ENCODE measurements at places on chromosomes 12 and 14.

GRCh38 chr14:89452281-89452680, 35.2 kb upstream of the FOXN3 start:
- DNase-seq, result no peak

GRCh38 chr14:30906752-30907658, 32.6 kb downstream of the COCH start:
- DNase-seq, result peak; percentile 56

- no peak for DNase-seq
These were observed 1.7 kb downstream of the KCNH3 start for GRCh38 chr12:49540229-49541139.

DNA sequence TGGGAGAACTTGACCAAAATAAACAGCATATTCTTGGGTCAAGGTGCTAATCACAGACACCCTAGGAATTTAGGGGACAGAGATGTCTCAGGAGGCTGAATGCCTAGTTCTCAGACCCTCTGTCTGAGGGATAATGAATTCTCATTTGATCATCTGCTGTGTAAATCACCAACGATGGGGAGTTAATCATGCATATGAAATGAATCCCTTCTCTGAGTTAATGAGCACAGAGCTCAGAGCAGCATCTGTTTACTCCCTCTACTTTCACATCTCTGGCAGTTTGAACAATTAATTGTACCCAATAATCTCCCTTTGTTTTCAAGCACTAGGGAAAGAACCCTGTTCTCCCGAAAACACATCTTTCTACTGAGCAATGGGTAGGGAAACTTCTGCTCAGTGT, 129.4 kb upstream of the SRRM4 start:
- DNase-seq, result no peak

DNA sequence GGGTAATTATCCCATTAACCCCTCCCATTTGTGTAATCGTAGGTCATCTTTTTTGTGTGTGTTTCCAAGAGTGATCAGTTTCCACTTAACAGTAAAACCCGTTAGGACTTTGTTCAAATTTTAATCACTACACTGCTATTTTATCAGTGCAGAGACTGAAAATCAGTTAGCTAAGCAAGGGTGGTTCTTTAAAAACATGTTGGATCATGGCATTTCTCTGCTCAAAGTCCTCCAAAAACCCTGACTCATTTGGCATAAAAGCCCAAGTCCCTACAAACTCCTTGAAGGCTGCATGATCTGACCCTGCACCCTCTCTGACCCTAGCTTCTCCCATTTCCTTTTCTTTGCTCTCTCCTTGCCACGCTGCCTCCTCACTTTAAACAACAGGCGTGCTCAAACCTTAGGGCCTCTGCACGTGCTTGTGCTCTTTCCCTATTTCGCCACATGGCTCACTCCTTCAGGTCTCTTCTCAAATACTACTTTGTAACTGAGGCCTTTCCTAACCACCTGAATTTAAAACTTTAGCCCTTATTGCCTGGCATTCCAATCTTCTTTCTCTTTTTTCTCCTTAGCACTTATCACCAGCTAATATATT, 13.2 kb upstream of the OVCH1 start:
- no peak for DNase-seq

GRCh38 chr14:41749429-41749828, 142.8 kb downstream of the LRFN5 start:
- DNase-seq, result no peak

DNA sequence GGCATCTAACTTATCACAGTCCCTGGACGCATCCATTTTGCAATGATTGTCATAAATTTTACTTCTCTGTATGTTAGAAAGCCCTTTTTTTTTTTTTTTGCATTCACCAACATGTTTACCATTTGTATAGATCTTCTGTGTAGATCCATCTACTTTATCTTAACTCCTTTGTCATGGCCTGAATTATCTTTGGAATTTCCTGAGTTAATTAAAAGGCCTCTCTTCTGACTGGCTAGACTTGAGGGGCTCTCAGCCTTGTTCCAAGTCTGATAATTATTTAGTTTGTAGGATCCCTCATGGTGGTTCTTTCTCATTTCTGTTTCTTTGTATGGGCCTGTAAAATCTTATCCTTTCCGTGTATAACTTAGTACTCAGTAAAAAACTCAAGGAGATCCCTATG, 387.0 kb downstream of the C12orf50 start:
- DNase-seq, result no peak

- no peak for DNase-seq
These were observed 755.7 kb upstream of the USP15 start for GRCh38 chr12:61504396-61505080.

DNA sequence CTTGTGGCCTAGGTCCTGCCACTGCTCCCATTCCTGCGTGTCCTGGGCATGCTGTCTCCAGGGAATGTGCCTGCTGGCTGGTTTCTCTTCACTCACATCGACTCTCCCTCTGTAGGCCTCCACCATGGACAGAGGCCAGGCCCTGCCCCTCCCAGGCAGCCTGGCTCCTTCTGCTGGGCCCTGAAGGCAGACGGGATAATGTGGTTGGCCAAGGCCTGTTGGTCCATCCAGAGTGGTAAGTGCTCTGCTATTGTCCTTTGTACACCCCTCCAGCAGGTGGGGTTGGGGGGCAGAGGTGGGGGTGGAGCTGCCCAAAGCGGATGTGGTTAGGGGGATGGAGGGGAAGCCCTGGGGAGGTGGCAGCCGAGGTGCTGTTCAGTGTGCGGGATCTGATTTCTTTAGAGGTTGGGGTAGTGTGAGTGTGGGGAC, 9.5 kb upstream of the NR4A1 start:
- no peak for DNase-seq

DNA sequence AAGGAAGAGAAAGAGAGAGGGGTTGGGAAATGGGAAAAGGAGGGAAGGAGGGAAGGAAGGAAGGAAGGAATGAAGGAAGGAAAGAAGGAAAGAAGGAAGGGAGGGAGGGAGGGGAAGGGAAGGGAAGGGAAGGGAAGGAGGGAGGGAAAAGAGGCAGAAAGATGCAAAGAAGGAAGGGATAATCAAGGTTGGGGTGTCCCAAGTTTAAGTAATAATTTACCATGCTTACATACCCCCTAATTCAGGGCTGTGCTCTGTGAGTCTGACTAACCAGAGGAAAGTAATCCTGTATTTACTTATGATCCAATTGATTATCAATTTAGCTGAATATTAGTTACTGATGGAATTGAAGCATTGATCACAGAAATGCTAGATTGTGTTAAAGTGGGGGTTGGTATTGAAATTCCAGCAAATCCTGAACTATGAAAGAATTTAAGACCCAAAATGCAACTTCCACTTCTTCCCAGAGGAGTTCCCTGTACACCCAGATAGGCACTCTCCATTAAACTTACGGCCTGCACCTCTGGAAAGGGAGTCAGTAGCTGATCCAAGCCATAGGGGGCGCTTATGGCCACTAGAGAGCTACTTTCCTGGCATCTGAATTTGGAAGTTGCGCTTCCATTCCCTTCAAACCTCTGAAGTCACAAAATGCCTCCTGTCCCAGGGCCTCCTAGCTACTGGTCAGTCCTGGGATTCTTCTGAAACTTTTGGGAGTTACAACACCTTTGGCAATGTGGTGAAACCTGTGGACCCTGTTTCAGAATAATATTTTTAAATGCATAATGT, 162.7 kb upstream of the PWP1 start:
- no peak for DNase-seq

- DNase-seq, result no peak
These were observed 13.7 kb upstream of the ST8SIA1 start for GRCh38 chr12:22348208-22348607.

GRCh38 chr14:95011445-95012006, 145.8 kb downstream of the DICER1 start:
- no peak for DNase-seq

- DNase-seq, result no peak
These were observed 86.9 kb downstream of the ATP23 start for GRCh38 chr12:58028294-58028693.

GRCh38 chr14:32366256-32366879, 37.3 kb downstream of the AKAP6 start:
- no peak for DNase-seq

GRCh38 chr12:107983756-107984472, 145.2 kb upstream of the WSCD2 start:
- DNase-seq, result no peak

GRCh38 chr12:53825246-53826081, 73.7 kb upstream of the CISTR start:
- DNase-seq, result no peak

DNA sequence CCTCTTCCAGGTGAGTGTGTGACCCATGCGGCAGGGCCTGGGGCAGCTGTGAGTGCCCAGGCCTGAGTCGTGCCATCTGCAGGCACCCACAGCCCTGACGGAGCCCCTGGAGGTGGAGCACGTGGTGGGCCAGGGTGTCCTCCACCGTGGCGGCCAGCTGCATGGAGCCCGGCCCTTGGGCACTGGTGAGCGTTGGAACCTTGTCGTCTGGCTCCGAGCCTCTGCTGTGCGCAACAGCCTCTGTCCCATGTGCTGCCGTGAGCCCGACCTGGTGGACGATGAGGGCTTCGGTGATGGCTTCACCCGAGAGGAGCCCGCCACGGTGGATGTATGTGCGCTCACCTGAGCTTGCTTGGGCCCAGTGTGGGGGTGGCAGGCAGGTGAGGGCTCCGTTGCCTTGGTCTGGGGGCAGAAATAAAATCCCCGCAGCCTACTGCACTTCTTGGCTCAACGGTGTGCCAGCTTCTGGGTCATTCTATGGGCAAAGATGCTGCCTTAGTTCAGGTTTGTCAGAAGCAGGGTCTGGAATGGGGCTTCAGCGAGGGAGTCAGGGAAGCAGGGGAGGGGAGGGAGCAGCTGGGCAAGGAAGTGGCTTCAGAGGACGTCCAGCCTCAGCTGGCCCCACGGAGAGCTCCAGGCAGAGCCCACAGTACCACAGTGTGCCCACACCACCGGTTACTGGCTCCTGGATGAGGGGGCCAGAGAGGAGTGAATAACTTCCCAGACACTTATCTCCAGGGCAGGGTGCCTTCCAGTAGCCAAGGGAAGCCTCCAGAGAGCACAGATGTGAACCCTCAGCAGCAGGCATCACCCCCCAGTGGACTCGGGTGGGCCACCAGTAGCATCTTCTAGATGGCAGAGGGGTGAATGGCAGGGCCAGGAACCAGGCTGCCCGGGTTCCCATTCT, 1.2 kb upstream of the ARL6IP4 start:
- DNase-seq, result no peak

DNA sequence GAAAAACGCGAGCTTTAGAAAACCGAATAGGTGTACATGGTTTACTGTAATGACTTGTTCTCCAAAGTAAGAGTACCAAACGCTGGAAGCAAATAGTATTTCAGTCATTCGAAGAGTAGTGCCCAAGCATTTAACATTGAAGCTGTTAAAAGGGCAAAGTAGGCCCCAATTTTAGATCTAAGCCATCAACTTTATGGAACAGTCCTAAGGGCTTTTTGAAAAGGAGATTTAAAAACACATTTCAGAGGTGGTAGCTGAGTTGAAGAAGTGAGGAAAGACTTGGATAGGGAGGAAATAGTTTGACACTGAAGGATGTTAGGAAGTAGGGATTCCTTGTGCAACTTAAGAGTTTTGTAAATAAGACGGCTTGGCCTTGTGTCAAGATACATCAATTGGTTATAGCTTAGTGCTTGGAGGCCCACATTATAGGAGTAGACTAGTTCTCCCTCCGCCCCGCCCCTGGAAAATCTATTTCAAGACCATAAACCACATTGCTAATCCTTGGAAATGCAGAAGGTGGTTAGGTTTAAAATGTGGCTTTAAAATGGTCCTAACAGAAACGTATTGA, 783 bp upstream of the TUBA1B start:
- peak; percentile 59 for DNase-seq

- DNase-seq, result no peak
These were observed 245.7 kb downstream of the KCNC2 start for GRCh38 chr12:74963867-74964331.

- no peak for DNase-seq
These were observed 12.0 kb downstream of the C2CD5 start for GRCh38 chr12:22532317-22532716.

DNA sequence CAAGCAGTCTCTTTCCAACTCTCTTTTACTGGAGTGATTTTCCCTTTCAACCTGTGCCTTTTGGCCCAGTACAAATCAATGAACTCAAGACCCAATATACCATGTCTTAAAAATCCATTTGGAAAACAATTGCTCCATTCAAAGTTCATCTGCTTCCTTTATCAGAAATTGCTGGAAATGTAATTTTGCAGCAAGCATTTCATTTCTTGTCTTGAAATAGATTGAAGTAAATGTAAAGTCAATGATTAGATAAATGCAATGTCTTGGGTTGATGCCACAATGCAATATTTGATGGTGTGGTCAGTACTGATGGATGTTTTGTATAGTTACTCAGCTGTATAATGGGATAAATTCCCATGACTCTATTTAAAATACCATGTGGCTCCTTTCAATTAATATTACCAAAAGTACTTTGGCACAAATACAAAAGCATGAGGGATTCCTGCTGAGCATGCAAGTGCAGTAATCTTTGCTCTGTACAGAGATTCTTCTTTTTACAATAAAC, 707.7 kb upstream of the NOVA1 start:
- DNase-seq, result no peak

- peak; percentile 87 for DNase-seq
These were observed 660 bp upstream of the MAP1LC3B2 start for GRCh38 chr12:116558280-116559161.

GRCh38 chr12:27243804-27244688, at the start of gene STK38L:
Gene STK38L, plus strand, starts transcription at chr12:27244286. Its CDS starts 53,435 bp downstream, at chr12:27297721.
- peak; percentile 95 for DNase-seq

DNA sequence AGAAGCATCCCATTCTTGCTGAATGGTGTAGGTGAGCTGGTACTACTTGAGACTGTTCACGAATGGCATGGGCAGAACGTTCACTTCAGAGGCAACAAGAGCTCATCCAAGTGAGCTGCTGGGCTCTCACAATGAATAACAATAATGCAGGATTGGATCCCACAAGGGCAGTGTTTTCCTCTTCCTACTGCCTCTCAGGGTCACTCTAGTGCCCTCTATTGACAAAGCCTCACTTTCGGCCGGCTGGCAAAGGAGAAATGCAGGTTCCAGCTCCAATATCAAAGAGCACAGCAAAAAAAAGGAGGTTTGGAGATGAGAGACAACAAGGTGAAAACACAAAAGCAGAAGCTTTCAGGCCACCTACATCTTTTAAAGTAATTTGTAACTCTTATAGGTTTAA, 74.6 kb upstream of the MYF6 start:
- DNase-seq, result peak; percentile 7

DNA sequence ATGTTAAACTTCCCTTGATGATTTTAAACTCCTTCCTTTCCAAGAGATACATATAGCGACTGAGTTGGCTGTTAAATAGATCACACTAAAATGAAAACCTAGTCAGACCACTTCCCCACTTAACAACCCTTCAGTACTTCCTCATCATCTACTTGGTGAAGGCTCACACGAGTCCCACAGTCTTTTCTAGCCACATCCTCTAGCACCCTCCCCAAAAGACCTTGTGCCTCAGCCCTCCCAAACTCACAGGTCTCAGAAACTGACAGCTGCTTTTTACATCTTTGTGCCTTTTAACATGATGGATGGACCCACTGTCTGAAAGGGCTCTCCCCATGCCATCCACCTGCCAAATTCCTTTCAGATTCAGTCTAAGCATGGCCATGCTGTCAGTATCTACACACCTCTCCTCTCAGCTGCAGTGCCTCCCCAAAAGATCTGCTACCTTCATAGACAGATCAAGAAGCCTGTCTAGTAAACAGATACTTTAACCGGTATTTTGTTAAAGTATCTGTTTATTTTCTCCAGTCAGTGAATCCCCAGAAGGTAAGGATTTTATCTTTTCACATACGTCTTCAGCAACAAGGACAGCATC, 65.1 kb upstream of the GPHB5 start:
- DNase-seq, result no peak

Data from hematopoietic multipotent progenitor cell treated with erythropoietin and hydrocortisone succinate and interleukin-3 and kit ligand, for 8 days (in vitro differentiated cells).